Pulmonary artery endothelial cell (primary cell): ENCODE measurements at places on chromosomes 2 and 18. TPM values are rescaled to one million over a fixed set of nuclear protein-coding genes. Genes with fewer than 3 reads are reported as not detected.

MAP3K19 gene
- total RNA-seq = not detected in 2 replicates

ZAP70 gene
- total RNA-seq = not detected in 2 replicates

DNA sequence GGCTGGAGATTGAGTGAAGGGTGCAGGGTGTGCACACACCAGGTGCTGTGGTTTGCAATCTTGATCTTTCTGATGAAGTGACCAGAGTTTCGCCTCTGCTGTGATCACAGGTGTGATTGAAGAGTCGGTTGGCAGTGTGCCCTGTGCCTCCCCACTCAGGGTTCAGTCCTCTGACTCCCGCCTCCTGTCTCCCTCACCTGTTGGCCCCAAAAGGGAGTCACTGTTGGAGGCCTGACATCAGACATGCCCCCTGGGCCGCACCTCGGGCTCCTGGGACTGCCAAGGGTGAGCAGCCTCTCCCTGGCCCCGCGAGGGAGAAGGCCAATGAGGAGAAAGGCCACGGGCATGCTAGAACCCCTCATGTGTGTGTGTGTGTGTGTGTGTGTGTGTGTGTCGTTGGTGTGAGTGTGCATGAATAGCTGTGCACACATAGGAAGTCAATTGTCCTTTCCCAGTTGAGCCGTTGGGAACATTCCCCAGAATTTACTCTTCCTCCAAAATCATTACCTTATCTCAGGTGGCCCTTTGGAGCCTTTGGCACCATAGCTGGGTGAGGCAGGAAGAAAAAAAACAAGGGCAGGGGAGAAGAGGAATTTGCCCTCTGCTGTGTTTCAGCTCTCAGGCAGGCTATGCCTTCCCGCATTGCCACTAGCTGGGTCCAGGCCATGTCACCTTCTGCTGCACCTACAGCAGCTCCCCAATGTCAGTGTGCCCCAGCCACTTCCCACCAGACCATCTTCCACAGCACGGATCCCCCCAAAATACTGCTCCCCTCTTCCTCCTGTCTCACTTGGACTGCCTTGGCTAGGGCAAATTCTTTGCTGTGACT lies 78.1 kb upstream of the LAPTM4A start:
- no peak for DNase-seq

- DNase-seq = no peak
Measured at GRCh38 chr18:5389356-5389755, 93.8 kb upstream of the ZBTB14 start.

GRCh38 chr2:181770150-181770549 lies 89.8 kb upstream of the NEUROD1 start:
- DNase-seq = no peak

- DNase-seq = no peak
Measured at GRCh38 chr2:132475615-132476014, 59.0 kb downstream of the GPR39 start.
